Kasumi-1 (cell line): ENCODE measurements at places on chromosomes 2 and 18.

DNA sequence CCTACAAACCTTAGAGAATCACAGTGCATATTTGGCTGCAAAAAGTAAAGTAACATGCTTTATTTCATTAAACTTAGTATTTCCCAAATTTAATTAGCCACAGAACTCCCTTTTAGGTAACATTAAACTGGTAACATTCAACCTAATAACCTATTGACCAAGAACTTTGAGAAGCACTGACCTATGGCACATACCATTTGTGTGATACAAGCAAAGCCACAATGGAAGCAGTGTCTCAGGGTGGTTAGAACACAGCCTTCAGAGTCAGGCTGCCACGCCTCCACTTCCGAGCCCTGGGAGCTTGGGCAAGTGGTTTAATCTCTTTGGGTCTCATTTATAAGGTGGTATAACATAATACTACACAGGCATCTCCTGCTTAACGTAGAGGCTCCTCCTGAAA is 301.4 kb downstream of the PDE11A start:
- no peak for DNase-seq

DNA sequence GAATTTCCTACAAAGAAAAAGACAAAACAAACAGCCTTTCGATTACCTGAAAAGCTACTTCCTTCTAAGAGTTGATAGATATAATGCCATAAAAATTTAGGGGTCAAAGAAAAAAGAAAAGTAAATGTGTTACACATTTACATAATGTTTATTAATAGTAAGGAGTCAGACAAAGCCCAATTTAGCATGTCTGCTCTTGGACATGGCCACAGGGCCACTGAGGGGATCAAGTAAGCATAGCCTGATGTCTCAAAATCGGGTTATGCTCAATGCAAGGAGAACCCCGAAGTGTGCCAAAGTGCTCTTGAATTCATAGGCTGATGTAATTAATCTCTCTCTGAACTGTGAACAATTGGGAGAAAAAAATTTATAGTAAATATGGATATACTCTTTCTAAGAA is 61.6 kb downstream of the RTN4 start:
- DNase-seq: no peak

- DNase-seq: peak; percentile 68
These were observed 50.9 kb downstream of the CACNB4 start for GRCh38 chr2:152047824-152048471.

DNA sequence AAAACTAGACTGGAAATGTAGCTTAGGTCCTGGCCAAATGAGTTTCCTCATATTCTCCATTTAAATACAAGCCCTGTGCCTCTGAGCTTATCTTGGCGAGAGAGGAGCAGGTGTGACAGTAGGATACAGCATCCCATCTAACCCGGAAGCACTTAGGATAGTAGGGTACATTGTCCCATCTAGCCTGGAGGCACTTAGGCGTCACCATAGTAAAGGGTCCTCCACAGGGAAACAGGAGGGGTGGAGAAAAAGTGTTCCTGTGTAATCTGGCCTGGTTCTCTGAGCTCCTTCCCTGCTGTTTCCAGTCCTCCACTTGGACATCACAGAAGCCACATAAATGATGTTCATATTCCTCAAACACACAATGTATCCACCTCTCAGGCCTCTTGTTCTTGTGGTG is 301.4 kb downstream of the GALR1 start:
- DNase-seq: no peak

DNA sequence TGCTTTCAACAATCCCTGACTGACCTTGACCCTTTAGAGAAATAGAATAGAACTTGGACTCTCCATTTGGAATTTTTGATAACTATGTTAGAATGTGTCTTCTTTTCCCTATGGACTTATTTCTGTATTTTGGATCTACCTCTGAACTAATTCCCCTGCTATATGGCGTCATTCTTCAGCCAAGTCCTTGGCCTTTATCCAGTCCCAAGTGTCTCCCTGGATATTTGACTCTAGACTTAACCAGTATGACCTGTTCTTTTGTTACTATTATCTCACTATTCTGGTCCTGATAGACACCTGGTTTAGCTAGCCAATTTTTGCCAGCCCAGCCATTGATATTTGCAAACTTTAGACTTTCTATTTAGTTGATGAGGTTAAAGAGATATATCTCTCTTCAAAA is 186.8 kb downstream of the KCNS3 start:
- no peak for DNase-seq

- no peak for DNase-seq
These were observed 146.9 kb downstream of the DAW1 start for GRCh38 chr2:228018311-228018710.

DNA sequence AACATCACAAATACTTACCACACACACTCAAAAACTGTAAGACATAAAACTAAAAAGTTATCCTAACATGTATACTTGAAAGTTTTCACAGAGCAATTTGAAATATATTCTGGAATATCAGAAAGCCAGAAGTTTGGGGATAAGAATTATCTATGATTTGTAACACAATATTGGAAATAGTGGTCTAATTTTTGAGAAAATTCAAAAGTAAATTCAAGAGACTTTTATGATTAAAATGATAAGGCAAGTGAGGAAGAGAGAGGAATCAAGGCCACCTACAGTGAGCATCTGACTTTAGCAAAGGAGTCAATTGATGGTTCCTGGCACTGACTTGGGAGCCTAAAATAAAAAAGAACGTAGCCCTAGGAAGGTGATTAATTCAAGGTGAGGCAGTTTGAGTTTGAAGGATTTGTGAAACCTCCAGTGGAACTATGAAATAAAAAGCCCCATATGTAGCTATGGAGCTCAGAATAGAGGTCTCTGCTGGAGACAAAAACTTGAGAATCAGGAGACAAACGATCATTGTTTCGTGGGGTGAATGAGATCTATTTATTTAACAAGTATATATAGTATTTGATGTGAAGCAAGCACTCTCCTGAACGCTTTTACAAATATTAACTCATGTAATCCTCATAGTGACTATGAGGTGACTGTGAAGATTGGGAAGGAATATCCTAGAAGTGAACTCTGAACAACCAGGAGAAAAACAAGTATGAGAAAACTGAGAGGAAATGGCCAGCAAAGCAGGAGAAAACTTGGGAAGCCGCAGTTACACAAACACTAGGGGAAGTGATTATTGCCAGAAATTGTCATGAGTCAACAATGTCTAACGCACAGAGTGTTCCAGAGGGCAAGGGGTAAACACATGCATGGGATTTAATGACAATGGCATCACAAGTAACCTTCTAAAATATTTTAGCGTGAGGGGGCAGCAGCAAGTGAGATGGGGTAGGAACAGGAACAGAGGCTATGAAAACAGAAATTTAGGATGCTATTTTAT is 12.8 kb downstream of the TFPI start:
- no peak for DNase-seq

- DNase-seq: no peak
These were observed 10.0 kb upstream of the ADAM17 start for GRCh38 chr2:9565436-9566153.
